ENCODE measurements at places on chromosomes 3 and 15.

- no peak for DNase-seq
These were observed 290.1 kb downstream of the ZIC1 start for GRCh38 chr3:147699175-147699838.

DNA sequence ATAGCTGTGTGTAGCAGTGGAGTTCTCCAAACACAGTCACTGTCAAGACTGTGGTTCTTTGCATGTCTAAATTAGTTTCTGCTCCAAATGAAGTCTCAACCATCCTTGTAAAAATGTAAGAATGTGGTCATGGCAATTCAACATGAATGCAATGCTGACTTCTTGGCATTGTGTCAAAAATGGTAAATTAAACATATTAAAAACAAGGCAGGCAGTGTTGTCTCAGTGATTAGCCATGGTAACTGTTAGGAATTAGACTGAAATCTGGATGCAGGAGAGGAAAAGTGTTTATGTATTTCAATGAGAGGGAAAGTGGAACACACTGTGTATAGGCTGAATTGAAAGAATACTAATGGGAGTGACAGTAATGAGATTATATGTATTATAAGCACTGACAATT lies 597.2 kb downstream of the EDEM1 start:
- no peak for DNase-seq

DNA sequence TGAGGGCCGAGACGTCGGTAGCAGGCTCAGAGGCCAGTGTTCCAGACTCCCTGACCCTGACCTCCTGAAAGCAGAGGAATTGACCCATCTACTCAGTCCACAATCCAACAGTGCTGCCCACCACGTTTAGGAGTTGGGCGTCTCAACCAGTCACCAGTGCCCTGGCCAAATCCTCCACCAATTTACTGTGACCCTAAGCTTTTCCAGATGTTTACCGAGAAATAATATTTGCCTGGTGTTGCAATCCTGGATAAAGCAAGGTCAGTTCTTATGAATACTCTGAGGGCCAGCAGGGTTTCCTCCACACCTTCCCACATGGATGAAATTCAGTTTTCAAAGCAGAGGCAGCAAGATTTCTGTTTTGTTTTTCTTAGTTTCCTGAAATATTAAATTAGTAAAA lies 7.5 kb upstream of the APOD start:
- DNase-seq, result no peak

GRCh38 chr3:40623567-40623966 lies 98.8 kb downstream of the ZNF621 start:
- no peak for DNase-seq

DNA sequence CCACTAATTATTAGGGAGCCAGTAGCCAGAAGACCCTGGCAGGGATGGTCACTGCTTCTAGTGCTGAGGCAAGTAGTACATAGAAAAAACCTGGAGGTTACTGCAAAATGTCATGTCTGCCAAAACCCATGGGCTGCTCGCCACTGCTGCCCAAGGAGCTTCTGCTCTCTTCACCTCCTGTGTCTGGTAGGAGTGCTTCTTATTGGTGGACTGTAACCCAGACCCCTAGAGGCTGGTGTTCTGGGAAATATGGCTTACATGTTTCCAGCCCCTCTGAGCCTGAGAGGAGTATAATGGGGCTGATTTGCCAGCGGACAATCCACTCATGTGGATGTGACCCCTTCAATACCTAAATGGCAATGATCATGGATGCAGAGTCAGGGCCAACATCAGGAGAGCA lies 286.4 kb downstream of the EPHB1 start:
- no peak for DNase-seq

DNA sequence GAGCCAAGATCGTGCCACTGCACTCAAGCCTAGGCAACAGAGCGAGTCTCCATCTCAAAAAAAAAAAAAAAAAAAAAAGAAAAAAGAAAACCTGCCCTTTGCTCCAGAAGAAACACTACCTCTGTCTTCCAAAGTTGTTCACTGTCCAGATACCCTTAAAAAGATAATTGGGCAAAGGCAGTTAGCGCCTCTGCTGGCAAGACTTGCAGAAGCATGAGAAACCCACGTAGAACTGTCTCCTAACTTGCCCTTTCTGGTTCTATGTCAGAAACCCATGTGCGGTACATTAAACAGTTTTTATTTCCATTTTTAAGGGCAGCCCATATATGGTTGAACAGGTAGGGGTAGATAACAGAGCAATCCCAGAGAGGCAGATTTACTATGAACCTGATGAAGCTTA lies 1026.4 kb downstream of the ROBO2 start:
- no peak for DNase-seq

GRCh38 chr3:177515786-177516157 lies 318.5 kb upstream of the TBL1XR1 start:
- no peak for DNase-seq

Data from stimulated activated CD8-positive, alpha-beta memory T cell treated with anti-CD3 and anti-CD28 coated beads, Interleukin-2, amount 100 ng/mL, for 1 hour (primary cell).